Stimulated activated CD8-positive, alpha-beta memory T cell treated with anti-CD3 and anti-CD28 coated beads, Interleukin-2, amount 100 ng/mL, for 1 hour (primary cell): ENCODE measurements at places on chromosomes 7 and 10.

DNA sequence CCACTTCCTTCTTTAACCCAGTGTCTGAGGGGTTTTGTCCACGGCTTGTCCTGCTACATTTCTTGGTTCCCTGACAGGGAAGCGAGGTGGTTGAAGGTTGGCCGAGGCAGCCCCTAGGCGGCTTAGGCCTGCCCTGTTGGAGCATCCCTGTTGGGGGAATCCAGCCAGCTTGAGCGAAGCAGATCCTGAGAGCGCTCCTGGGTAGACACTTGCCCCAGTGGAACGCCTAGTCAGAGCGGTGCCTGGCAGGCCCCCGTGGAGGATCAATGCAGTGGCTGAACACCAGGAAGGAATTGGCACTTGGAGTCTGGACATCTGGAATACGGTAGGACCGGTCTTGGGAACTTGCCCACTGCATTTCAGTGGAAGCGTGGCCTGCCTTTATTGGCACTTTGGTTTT lies 32.7 kb upstream of the NRF1 start:
- no peak for DNase-seq

- no peak for DNase-seq
Observed at GRCh38 chr7:32893207-32893524, 1.6 kb upstream of the KBTBD2 start.

DNA sequence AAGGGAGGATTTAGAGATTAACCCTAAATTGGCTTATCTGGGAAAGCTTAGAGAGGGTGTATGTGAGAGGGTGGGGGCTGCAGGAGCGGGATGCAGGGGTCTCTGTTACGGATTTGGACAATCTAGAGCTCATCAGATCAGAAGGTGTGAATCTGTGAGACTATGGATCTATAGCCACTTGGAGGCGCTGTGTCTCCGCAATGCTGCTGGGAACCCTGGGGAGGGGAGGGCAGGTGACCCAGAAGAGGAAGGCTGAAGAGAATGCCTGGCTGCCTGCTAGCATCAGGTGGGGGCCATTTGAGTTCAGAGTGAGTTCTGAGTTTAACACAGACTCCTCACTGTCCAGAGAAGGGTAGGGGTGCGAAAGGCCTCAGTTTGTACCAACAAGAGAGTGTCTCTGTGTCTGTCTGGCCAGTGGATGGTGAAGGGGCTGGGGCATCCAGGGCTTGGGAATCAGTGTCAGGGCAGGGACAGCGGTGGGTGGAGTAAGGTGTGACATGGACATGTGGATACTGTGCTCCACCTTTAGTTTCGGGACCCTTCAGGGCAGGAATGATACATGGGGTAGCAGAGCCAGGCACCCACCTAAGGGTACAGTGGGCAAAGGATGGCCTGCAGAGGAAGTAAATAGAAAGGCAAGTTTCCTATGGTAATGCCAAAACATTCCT lies 187.3 kb upstream of the PRSS58 start:
- DNase-seq = peak; percentile 27

- no peak for DNase-seq
Observed at GRCh38 chr7:45189151-45189970, 31.8 kb downstream of the RAMP3 start.

GRCh38 chr7:44140341-44140740 lies 791 bp downstream of the MYL7 start:
- no peak for DNase-seq

DNA sequence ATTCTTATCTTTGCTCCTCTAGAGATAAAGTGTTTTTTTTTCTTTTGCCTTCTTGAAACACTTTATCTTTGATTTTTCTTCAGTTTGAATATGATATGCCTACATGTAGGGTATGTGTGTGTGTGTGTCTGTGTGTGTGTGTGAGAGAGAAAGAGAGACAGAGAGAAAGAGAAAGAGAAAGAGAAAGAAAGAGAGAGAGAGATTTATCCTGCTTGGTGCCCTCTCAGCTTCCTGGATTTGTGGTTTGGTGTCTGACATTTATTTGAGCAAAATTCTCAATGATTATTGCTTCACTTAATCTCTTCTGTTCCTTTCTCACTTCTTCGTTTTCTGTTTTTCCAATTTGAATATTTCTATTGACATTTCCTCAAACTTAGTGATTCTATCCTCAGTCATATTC lies 60.3 kb downstream of the RAB18 start:
- no peak for DNase-seq

- DNase-seq = no peak
Observed at GRCh38 chr10:124486635-124487034, 25.0 kb downstream of the LHPP start.

- no peak for DNase-seq
Observed at GRCh38 chr10:69315610-69316312, 37.5 kb downstream of the HK1 start.

- no peak for DNase-seq
Observed at GRCh38 chr10:4691301-4691700, 134.7 kb upstream of the AKR1E2 start.

DNA sequence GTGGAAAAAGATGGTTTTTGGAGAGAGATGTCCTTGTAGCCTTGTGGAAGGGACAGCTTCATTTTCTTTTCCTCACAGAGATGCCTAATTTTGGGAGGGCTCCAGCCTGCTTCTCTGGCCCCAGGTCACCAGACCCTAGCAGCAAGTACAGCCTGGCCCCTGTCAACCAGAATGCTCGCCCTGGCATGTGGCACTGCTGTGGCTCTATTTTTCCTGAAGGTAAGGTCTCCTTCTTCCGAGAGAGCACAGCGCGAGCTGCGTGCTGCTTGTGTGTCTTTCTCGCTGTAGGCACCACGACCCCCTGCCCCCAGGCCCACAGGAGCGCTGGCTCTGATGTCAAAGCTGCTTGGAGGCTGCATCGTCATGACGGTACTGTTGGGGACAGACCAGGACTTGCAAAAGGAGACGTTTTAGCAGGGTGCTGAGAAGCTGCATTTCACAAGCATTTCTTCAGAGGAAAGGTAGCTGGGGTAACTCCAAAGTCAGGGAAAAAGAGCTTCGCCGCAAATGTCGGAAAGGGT lies 58.7 kb downstream of the CLEC2L start:
- no peak for DNase-seq

DNA sequence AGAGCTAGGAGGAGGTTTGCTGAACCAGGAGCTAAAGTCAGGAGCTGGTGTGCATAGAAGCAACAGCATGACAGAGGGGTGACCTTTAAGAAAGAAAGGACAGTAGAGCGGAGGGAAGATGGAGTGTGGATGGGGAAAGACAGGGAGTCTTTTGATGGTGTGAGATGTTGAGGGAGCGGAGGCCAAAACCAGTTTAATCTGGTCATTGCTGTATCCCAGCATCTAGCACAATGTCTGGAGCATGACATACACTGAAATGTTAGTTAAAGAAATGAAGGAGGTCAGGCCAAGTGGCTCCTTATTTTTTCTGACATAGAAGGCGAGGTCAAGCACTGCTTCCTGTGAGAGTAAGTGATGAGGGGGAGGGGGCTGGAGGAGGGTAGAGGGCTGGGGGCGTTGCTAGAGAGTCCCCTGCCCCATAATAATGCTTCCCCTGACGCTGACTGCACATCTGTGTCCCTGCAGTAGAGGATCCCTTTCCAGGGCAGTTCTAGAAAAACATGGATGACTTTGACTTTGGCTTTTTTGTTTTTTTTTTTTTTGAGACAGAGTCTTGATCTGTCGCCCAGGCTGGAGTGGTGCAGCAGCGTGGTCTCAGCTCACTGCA lies 70.2 kb downstream of the ZNF467 start:
- no peak for DNase-seq

DNA sequence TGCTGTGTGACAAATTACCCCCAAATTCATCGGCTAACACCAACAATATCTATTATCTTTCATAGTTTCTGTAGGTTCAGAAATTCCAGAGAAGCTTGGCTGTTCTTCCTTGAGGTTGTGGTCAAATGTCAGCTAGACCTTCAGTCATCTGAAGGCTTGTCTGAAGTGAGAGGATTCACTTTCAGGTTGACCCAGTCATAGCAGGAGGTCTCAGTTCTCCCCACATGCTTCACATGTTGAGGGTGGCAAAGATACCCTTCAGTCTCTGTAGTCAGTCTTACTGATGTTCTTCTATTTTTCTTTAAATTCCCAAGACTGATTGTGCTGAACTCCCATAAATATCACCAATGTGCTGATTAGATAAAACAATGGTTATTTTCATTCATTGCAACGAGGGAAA lies 1692.0 kb downstream of the REEP3 start:
- no peak for DNase-seq

GRCh38 chr10:92241158-92241500 lies 49.7 kb downstream of the CPEB3 start:
- no peak for DNase-seq

- DNase-seq = no peak
Observed at GRCh38 chr7:85162721-85163120, 24.1 kb downstream of the SEMA3D start.

GRCh38 chr7:50812841-50813475 lies 30.3 kb upstream of the GRB10 start:
- no peak for DNase-seq

- DNase-seq = no peak
Observed at GRCh38 chr10:71970869-71971268, 6.7 kb downstream of the CHST3 start.
